ENCODE measurements at places on chromosomes 13 and 19.

- no peak for DNase-seq
These were observed 62.6 kb downstream of the IER2 start for GRCh38 chr19:13212759-13213330.

DNA sequence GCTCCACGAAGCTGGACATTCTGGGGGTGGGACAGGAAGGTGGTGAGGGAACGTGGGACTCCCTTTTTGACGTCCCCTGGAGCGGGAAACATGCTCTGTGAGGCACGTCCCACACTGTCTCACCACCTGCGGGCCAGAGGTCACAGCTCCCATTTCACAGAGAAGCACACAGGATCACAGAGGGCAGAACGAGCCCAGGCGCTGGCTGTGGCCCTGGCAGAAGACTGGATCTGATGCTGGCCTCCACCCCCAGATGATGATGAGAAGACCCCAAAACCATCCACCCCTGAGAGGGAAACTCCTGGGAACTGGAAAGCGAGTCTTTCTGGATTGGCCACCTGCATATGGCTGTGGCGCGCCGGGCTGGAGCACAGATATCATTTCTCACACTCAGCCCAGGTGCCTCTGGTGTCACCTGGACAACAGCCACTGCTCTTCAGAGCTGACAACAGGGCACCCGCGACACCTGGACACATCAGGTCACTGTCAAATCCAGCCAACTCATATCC lies 216.2 kb downstream of the TUBA3C start:
- no peak for DNase-seq

- no peak for DNase-seq
These were observed 354.4 kb upstream of the DACH1 start for GRCh38 chr13:72221276-72221962.

DNA sequence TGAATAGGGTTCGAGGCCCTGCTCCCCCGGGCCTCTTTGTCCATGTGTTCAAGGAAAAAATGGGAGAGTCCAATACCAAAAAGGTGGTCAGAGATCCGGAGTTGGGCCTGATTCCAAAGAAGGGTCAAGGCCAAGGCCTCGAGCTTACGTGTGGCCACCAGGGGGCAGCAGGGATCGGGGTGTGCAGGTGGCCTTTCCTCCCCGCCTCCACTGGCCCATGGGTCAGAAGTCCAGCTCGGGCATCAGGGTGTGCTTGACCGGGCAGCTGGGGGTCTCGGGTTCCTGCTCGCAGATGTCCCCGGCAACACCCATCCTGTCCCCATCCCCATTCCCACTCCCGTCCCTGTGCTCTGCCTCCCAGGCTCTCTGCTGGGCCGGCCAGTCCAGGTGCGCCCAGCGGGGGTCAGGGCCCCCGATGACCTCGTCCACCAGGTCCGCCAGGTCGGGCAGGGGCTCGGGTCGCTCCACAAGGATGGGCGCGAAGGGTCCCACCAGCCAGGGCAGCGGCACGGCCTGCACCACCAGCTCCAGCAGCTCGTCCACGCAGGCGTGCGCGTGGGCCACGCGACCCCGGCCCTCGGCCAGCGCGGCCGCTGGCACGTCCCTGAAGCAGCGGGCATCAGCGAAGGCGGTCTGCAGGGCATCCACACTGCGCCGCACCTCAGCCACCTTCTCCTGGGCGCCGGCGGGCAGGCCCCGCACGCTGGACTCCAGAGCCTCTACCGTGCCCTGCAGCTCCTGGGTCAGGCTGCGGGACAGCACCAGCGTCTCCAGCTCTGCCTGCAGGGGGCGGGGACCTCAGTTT lies 5.2 kb upstream of the PLIN4 start:
- no peak for DNase-seq

DNA sequence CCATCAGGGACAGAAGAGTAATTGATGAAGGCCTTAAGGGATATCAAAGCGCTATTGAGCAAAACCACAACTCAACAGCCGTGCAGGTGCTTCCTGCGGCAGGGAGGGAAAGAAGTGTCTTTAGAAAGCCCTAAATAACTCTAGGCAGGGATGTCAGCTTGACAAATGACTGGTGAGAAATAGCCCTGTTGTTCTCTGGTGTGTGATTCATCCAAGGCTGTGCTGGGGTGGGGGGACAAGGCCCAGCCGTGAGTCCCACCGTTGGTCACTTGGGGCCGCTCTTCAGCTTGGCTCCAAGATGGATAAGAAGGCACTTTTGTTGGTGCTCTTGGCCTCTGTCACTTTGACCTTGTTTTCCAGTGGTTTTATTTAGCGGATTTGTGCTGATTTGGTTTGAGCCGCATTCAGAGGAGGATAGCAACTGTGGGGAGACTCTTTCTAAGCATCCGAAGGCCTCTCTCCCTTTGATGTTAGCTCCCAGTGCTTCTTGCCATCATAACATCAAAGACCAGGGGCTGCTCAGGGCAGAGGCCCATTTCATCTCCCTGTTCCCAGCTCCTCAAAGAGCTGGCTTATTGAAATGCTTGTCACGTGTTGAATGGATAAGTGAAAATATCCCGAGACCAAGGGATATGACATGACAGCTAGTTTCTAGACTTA lies 130.3 kb upstream of the SERP2 start:
- no peak for DNase-seq

DNA sequence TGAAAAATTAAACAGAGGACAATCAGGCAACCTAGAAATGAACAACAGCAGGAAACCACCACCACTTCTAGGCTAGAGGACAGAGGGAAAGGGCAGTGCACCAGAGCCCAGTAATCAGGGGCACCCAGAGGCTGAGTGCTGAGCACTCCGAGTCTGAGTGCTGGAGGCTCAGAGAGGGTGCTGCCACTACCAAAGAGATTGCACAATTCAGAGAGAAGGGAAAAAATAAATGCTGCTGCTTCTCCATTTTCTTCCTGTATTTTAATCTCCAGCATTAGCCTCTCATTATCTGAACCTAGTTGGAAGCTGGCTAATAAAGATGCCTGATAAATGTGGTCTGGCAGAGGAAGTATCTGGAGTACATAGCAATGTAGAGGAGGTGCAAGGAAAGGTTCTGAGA lies 11.8 kb upstream of the ZNF175 start:
- DNase-seq: no peak

GRCh38 chr19:29812080-29812880 lies 489 bp downstream of the CCNE1 start:
- no peak for DNase-seq

DNA sequence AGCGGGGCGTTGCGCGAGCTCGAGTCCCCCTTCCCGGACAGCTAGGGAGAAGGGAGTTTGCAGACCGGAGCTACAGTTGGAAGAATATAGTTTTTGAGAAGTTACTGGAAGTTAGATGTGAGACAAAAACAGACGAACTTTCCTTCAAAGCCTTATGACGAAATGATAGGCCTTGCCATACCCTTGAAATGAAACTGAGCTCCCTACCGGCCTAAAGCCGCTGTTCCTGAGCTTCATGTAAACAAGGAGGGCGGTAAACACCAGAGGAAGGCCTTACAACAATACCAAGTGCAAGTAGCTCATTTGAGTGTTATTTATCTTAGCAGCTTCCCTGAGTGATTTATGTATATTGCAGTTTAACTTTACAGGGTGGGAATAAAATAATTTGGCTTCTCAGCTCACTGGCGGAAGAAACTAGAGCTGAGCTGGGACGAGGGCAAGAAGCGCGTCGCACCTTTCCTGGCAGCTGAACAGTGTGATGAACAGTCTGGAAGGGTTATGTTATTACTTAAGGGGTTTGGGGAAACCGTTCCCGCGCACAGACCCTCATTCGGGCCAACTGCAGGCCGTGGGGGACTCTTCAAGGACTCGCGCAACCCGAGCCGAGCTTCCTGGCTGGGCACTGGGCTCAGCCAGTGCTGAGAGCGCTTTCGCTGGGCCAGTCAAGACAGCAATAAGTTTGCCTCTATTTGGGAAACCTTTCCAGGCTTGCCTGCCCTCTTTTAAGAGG lies 111.2 kb downstream of the KCNRG start:
- no peak for DNase-seq

- no peak for DNase-seq
These were observed 59.9 kb upstream of the TPP2 start for GRCh38 chr13:102536695-102537485.

- no peak for DNase-seq
These were observed 74.7 kb downstream of the MUC16 start for GRCh38 chr19:8935460-8935859.

- no peak for DNase-seq
These were observed 16.6 kb upstream of the EPHX3 start for GRCh38 chr19:15248648-15249527.

- DNase-seq: no peak
These were observed 31.9 kb upstream of the FLT1 start for GRCh38 chr13:28526876-28527275.

- no peak for DNase-seq
These were observed 5.3 kb downstream of the CARD8 start for GRCh38 chr19:48250290-48251025.

- DNase-seq: no peak
These were observed 25.0 kb upstream of the FXYD3 start for GRCh38 chr19:35090506-35091214.

GRCh38 chr13:45966715-45967114 lies 85.8 kb downstream of the ZC3H13 start:
- DNase-seq: no peak

DNA sequence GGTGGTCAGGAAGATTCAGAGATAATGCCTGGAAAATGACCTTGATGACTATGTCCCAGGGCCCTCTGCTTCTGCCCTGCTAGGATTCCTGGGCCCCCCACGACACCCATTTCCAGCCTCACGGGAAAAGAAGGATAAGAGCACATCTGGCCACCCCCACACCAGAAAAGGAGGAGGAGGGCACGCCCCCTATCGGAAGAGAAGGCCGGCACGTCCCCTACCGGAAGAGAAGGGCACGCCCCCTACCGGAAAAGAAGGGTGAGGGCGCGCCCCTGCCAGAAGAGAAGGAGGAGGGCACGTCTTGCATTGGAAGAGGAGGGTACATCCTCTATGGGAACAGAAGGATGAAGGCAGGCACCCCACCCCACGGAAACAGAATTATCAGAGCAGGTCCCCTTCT lies 84.3 kb downstream of the IER2 start:
- no peak for DNase-seq

GRCh38 chr13:114315074-114315785 lies 927 bp downstream of the CHAMP1 start:
- DNase-seq: no peak

- no peak for DNase-seq
These were observed 3.9 kb upstream of the CELF5 start for GRCh38 chr19:3220576-3220975.

DNA sequence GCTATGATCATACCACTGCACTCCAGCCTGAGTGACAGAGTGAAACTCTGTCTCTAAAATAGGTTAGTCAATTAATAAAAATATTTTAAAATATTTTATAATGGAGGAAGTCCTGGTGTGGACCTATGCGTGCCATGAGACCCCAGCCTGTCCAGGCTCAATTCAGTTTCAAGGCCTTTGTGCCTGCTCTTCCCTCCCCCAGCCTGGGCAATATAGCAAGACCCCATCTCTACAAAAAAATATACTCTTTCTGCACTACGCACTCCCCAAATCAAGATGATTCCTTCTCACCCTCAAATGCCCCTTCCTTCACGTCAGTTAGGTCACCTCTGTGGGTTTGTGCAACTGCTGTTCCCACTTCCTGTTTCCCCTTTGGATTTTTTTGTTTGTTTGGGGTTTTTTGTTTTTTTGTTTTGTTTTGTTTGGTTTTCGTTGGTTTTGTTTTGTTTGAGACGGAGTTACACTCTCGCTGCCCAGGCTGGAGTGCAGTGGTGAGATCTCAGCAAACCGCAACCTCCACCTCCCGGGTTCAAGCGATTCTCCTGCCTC lies 1.4 kb upstream of the HSH2D start:
- DNase-seq: no peak

- no peak for DNase-seq
These were observed 368.0 kb downstream of the FGF14 start for GRCh38 chr13:102033857-102034331.

DNA sequence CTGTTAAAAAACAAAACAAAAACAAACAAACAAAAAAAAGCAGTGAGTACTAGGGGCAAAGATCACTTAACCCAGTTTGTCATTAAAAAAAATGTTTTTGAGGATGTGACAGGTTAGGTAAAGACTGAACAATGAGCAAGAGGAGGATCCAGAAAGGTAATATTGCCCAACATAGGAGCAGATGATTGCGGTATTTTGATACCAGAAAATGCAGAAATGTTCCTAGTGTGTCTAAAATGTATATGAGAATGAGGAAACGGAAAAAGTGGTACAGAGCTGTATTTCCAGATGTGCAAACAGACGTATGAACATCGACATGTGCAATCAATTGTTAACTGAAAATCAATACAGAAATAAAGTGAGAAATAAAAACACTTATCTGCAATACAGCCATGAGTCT lies 4.9 kb upstream of the LILRA4 start:
- no peak for DNase-seq

DNA sequence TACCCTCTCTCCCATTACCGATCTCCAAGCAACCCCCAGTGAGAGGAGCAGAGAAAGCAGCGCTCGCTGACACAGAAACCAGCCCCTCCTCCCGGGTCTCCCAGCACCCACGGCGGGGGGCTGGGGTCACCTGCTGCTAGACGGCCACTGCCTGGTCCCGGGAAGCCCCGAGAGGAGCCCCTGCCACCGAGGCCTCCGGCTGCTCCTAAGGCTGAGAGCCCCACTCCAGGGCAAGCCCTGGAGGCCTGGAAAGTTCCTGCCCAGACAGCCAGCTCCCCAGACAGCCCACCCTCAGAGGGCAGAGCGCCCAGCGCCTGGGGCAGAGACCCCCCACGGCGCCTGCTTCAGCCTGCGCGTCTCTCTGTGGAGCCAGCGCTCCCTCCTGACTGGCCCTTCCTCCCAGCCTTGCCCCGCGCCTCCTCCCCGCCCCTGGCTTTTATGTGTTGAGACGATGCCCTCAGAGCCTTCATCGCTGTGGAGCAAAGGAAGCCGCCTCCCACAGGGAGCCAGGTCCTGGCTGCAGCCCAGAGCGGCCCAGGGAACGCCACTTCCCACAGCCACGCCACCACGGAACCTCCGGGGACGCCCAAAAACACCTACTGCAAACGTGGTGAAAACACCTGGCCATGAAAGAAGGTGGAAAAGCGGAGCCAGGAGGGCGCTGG lies 51.1 kb downstream of the MLLT1 start:
- DNase-seq: no peak

DNA sequence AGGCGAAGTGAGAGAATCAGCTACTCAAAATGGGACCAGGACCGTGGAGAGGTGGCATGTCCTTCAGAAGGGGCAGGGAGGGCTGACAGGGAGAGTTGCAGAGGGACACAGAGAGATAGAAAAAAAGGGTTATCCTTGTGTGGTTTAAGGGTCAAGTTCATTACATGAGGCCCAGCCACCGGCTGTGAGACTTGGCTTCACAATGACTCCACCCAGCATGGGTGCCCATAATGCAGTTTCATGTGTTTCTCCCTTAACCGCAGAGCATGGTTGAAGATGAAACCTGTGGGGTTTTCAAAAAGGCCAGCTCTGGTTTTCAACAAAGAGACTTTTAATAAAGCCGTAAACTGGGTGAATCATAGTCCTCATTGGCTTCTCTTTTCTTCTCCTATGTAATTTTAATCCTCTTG lies 164.6 kb downstream of the KLF5 start:
- no peak for DNase-seq
